ENCODE measurements at places on chromosomes 1 and 21. TPM values are rescaled to one million over a fixed set of nuclear protein-coding genes. Genes with fewer than 3 reads are reported as not detected.

Gene CGN
- polyA plus RNA-seq = not detected

Gene DHX9
- 41.8 TPM for polyA plus RNA-seq

Gene ERRFI1
- 1.5 TPM for polyA plus RNA-seq

Gene PDPN
- not detected for polyA plus RNA-seq

All from CD14-positive monocyte (primary cell).